Stimulated activated CD4-positive, alpha-beta T cell treated with anti-CD3 and anti-CD28 coated beads, Interleukin-15, amount 100 ng/mL, for 1 hour (primary cell): ENCODE measurements at places on chromosomes 1 and 21.

GRCh38 chr1:48844187-48844586, 67.5 kb upstream of the BEND5 start:
- no peak for DNase-seq

GRCh38 chr1:231806623-231807495, 180.3 kb downstream of the DISC1 start:
- no peak for DNase-seq

DNA sequence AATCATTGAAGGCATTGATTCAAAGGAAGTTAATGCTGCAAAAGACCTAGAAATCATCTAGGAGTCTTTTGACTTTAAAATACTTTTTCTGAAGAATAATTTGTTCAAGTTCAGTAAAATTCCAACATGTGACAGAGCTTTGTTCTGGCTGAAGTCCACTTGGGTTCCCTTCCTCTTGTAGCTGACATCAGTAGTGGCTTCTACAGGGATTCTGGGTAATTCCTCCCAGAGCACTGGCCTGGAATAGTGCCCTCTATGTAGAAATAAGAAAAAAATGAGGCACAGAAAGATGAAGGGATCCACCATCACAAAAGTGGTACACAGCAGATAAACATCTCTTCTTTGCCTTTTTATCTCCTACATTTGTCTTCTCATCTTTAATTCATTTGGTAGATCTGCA, 548.1 kb downstream of the LTN1 start:
- no peak for DNase-seq

- no peak for DNase-seq
Observed at GRCh38 chr1:213891989-213892902, 95.5 kb upstream of the PROX1 start.

- no peak for DNase-seq
Observed at GRCh38 chr1:236021424-236022135, 43.3 kb downstream of the NID1 start.

DNA sequence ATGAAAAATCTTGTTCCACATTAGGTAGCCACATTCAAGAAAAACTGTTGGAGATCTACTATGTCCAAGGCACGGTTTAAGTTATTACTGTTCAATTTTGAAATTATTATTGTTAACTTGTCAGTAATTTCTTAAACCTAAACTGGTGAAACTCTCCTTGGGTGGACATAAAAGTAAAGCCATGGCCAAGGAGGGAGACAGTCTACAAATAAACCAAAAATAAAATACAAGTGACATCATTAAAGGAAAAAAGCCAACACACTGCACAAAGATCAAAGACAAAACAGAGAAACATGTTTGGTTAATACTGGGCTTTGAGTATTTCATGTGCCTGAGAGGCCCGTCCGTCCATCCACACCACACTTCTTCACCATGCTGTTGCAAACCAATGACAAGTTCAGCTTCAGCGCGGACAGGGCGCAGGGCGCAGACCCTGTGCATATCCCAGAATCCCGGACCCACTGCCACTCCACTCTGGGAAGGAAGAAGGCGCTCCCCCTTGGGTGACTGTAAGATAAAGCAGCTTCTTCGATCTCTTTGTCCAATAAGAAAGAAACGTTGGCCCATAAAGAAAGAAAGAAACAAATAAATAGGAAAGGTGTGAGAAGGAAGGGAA, 918 bp upstream of the RASAL2 start:
- no peak for DNase-seq
